ENCODE measurements at places on chromosomes 2 and 18.

DNA sequence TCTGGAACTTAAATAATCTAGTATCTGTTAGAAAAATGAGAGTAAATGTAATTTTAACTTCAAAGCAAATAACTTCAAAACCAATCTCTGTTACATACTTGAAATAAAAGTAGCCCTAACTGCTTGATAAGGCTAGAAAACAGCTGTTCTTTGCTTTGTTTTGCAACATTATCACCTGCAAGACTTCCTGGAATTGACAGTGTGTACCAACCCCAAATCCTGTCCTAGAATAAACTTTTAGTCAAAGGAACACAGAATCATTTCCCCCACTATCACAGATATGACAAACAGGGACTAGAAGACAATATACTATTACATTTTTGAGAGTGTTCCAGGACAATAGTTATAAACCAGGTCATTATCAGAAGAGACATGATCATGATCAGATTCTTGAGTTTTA is 105.3 kb upstream of the PGAP1 start:
- DNase-seq = no peak

- no peak for DNase-seq
These were observed 755 bp upstream of the ATP9B start for GRCh38 chr18:79068341-79068936.

- no peak for DNase-seq
These were observed 176.0 kb upstream of the COL3A1 start for GRCh38 chr2:188798159-188798558.

DNA sequence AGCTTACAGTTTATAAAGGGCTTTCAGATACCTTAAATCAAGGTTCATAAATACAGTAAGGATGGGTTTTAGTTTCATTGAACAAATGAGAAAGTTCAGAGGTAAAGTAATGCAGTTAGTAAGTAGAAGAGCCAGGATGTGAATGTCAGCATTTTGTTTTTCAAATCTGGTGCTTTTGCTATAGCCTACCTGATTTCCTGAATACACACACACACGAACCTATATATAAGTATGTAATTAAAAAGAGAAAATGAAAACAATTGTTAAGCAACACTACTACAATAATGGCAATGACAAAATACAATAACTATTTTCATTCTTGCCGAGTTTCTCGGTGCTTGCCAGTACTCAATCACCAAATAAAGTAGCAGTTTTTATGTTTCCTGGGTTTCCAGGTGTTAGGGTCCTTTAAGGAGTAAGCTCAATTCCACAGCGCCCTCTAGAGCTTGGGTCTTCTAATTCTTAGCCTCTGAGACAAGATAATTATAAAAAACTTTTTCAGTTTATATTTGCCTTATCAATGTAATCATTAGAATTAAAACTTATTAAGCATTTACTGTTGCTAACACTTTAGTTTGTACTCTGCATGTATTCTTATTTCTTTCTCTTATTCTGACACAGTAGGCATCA is 512.9 kb upstream of the ACVR2A start:
- DNase-seq = no peak

GRCh38 chr2:21467280-21467818 is 343.6 kb downstream of the TDRD15 start:
- no peak for DNase-seq

DNA sequence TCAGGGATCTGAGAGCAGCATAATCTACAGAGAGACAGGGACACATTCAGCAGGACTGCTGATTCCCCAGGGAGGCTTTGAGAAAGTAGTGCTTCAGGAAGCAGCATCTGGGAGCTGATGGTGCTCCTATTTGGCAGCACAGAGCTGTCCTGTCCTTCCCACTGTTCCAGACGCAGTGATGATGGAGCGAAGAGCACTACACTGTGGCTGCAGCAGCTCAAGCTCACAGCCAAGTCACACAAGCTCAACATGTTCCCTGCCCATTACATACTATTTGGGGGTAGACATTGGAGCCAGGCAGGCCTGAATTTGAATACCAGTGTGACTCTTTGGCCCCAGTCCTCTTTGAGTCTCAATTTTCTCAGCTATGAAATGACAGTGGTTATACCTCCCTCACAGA is 15.2 kb upstream of the GALM start:
- DNase-seq = no peak

GRCh38 chr2:129794540-129794939 is 184.9 kb upstream of the RAB6C start:
- no peak for DNase-seq

- DNase-seq = no peak
These were observed 4.2 kb downstream of the ALPI start for GRCh38 chr2:232460171-232460570.

- DNase-seq = no peak
These were observed at the start of gene CREG2 for GRCh38 chr2:101387151-101387834. Gene CREG2, minus strand, starts transcription at chr2:101387503. Its CDS starts 46 bp downstream, at chr2:101387457.

DNA sequence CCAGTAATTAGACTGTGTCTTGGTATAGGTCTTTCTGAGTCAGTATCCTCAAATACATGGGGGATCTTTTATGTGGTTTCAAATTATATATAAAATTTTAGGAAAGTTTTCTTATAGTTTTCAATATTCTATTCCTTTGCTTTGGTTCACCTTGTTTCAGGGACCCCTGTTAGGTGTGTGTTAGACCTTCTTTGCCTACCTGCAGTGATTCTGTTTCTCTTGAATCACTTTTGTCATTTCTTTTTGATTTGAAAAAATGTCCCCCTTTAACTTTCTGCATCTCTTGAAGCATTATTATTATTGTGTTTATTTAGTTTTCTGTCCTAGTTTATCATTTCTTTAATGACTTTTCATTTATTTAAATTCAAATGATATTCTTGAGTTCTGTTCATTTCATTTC is 98.7 kb downstream of the FHOD3 start:
- no peak for DNase-seq

DNA sequence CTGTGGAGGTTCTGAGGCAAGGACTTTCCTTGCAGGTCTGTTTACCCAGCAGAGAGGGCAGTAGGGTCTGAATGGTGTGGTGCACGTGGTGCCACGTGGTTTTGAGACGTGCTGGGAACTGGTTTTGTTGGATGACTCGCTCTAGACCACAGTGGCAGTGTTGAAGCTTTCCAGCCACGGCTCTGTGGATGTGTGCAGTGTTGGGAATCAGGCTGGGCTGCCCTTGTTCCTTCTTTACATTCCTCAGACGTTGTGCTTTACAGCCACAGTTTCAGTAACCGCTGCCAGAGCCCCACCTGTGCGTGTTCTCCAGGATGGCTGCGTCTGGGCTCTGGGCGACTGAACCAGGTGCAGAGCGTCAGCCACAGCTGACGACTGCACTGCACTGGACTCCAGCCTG is 8.2 kb downstream of the CTDP1 start:
- DNase-seq = no peak

DNA sequence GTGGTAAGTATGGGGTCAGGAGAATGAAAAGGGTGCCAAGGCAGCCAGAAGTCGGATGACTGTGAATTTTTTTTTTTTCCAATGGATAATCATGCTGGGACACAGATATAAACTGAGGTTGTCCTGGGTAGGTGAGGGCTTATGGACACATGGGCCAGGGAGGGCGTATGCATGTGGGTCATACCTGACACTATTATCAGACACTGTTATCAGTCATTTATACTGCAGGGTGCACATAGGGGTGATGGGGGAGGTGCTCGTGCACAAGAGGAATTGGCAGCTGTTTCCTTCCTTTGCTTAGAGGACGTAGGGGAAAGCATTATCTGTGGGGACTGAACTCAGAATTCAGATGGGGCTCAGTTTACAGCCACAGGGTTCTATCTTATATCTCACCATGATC is 10.1 kb downstream of the CTIF start:
- no peak for DNase-seq

- no peak for DNase-seq
These were observed 60.3 kb downstream of the ATIC start for GRCh38 chr2:215371915-215372897.

DNA sequence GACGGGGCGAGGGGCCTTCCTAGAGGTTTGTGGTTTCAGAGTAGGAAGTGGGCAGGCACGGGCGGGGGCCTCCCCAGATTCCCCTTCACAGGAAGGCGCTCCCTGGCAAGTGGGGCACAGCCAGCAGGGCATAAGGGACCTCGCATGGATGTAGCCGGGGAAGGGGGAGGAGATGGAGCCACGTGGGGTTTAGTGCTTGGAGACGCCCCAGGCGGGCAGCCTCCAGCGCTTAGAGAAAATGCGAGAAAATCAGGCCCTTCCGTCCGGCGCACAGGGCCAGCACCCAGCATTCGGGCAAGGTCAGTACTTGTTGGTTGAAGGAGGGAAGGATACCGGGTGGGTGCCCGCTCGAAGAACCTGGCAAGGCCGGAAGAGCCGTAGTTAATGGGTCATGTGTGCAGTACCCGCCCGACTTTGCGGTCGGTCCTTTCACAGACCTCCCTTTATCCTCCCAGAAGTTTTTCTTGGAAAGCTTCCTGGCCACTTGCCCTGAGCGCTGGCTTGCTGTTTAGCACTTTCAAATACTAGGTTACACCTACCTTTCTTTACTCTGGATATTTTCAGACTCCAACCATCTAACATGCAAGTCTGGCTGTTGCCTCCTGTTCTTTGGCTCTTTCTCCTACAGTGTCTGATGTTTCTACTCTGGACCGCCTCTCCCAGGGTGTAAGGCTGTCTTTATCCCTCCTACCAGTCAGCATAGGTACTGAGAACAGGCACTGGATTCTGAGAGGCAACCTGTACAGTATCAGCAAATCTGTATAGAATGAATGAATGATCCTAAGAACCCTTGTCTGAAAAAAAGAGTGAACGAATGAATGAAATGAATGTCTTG is 78.1 kb downstream of the CIB4 start:
- no peak for DNase-seq

Measured in NCI-H187 (cell line).